ENCODE measurements at places on chromosomes 5 and 9.

GRCh38 chr9:133513214-133514100 lies 11.3 kb downstream of the MYMK start:
- no peak for DNase-seq

DNA sequence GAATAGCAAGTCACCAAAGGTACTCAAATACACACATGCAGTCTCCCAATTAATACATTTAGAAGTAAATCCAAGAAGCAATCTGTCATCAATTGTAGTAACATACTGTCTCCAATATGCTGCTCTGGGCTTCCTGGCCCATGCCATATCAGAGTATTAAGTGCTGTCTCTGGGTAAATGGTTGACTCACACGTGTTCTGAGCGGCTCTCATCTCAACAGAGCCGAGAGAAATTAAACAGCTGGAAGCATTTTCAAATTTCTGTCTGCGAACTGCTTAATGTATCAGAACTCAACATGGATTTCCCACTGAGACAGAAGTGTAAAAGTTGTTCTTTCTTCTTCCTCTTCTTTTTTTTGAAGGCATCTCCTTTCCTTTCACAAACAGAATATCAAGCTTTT lies 247.3 kb upstream of the TAS2R1 start:
- no peak for DNase-seq

DNA sequence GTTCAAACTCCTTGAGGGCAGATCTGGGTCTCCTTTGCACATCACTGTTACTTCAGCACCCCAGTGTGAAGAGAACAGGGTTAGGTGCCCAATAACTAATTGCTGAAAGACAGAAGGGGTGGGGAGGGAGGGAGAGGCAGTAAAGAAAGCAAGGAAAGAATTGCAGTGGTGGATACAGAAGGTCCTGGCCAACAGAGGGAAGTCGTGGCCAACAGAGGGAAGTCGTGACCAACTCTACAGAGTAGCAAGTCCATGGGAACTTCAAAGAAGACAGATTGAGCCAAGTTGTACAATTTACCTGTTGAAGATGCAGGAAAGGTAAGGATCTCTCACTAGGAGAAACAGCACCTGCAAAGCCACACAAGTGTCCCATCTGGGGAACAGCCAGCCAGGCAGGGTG lies 27.0 kb downstream of the CCNJL start:
- no peak for DNase-seq

GRCh38 chr5:13740471-13740870 lies 204.0 kb downstream of the DNAH5 start:
- DNase-seq: no peak

GRCh38 chr9:116641292-116642059 lies 45.6 kb upstream of the TRIM32 start:
- no peak for DNase-seq

- no peak for DNase-seq
Observed at GRCh38 chr9:78001946-78002731, 29.5 kb downstream of the GNAQ start.

- no peak for DNase-seq
Observed at GRCh38 chr9:21669701-21670100, 132.7 kb upstream of the MTAP start.

- DNase-seq: no peak
Observed at GRCh38 chr9:33468797-33469621, 4.7 kb downstream of the NOL6 start.

DNA sequence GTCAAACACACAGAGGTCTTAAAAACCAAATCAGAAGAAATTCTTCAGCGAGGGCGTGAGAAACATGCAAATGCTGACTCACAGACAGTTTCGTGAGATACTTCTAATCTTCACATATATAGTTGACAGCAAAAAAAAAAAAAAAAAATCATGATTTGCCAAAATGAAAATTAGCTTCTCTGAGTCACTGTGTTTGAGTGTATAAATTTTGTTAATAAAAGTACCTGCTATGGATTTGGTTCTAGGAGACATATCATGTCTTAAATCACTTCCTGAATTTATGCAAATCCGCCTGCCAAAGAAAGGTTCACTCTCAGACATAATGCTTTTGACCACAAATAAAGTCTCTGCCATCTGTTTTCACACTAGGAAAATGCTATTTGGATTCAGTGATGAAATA lies 114.3 kb downstream of the SLC1A3 start:
- DNase-seq: no peak

DNA sequence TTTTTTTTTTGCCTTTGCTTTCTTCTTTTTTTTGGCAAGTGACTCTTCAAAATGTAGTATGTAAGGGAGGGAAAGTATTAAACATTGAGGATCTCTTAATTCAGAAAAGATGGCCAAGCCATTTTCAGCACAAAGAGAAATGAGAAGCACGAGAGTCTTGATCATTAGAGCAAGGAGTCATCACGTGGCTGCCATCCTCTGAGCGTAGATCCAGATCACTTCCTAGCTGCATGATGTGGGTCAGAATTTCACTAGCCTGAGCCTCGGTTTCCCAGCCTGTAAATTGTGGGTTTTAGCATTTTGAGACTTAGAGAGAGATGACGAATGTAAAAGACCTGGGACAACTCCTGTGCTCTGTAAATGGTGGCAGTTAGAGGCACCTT lies 312.9 kb downstream of the ARHGEF28 start:
- no peak for DNase-seq

- DNase-seq: no peak
Observed at GRCh38 chr5:132103969-132104391, 30.4 kb downstream of the CSF2 start.

GRCh38 chr5:173451031-173451430 lies 122.8 kb upstream of the STC2 start:
- no peak for DNase-seq

DNA sequence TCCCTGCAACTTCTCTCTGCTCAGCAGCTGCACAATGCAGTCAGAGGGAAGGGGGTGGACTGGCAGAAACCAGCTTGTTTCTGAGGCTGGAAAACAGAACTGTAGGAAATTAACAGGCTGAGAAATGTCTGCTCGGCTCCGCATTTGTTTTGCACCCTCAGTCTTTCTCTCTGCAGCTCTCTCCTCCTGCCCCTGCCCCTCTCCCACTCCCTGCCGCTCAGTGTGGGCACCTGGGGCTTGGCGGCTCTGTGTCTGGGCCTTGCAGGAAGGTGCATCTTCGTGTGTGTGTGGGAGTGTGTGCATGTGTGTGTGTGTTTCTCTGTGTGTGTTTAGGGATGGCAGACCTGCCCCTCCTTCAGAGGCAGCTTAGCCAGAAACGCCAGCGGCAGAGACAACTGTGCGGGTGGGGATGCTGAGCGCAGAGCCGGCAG lies 53.0 kb downstream of the PCDH1 start:
- DNase-seq: no peak

- no peak for DNase-seq
Observed at GRCh38 chr5:6773342-6774035, 60.3 kb downstream of the TENT4A start.

DNA sequence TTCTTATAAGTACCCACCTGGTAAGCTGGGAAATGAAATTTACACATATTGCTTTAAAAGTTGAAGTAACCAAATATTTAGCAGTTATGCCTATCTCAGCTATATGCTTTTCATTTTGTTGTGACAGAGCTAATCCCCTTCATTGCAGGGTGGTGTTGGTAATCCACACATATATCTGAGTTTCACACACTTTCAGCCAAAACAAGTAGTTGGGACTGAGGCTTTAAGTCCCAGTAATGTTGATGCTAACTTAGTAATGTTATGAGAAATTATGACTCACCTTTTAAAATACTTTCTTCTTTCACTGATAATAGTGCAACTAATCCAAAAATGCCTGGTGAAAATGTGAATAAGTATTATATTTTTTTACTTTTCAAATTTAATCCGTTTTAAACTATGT lies 19.2 kb upstream of the RICTOR start:
- DNase-seq: no peak

GRCh38 chr5:27682600-27682999 lies 644.2 kb upstream of the CDH9 start:
- DNase-seq: no peak

- peak; percentile 48 for DNase-seq
Observed at GRCh38 chr9:132268725-132269352, 85.9 kb downstream of the SETX start.

DNA sequence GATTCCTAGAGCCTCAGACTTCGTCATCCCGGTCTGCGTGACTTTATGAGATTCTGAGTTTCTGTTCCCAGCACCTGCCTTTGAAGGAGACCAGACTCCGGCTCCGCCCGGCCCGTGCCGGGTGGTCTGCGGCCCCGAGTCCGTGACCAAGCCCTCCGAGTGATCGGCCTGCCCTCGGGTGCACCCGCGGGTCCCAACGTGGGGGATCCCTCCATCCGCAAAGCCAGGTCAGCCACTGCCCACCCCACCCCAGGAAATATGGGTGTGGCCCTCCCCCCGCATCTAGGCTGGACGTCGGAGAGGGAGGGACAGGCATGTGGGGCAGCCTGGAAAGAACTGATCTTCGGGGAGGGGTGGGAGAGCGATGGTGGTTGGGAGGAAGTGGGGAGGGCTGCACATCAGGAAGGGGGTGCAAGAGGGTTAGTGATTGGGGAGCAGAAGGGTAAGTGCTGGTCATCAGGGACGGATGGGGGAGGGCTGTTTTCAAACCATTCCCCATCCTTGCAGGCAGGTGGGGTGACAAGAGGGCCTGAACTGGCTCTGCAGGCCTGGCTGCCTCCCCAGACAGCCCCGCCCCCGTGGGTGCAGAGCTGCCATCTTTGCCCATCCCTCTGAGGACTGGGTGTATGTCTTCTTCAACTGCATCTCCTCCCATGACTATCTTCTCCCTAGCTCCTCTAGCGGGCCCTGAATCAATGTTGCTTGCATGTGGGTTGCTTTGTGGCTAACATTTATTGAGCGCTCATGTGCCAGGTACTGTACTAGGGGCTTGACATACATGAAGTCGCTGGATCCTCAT lies 747 bp downstream of the LRSAM1 start:
- DNase-seq: peak; percentile 16

DNA sequence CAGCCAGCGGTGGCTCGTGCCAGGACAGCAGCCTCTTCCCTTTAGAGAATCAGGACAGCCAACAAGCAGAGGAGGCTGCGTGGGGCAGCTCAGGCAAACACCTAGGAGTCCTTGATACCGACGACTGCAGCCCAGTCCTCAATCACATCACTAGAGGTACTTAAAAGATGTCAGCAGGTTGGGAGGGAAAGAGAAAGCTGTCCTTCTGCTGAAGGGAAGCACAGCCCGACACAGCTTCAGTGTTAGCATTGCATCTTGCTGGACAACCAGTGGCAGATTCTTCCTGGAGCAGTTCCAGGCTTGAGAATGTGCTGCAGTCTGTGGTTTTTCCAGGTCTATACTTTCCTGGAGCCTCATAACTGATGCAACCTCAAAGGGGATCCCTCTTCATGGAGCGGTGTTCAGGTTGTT lies 230.5 kb downstream of the SYK start:
- no peak for DNase-seq

- DNase-seq: no peak
Observed at GRCh38 chr5:143521141-143521540, 117.7 kb upstream of the NR3C1 start.

DNA sequence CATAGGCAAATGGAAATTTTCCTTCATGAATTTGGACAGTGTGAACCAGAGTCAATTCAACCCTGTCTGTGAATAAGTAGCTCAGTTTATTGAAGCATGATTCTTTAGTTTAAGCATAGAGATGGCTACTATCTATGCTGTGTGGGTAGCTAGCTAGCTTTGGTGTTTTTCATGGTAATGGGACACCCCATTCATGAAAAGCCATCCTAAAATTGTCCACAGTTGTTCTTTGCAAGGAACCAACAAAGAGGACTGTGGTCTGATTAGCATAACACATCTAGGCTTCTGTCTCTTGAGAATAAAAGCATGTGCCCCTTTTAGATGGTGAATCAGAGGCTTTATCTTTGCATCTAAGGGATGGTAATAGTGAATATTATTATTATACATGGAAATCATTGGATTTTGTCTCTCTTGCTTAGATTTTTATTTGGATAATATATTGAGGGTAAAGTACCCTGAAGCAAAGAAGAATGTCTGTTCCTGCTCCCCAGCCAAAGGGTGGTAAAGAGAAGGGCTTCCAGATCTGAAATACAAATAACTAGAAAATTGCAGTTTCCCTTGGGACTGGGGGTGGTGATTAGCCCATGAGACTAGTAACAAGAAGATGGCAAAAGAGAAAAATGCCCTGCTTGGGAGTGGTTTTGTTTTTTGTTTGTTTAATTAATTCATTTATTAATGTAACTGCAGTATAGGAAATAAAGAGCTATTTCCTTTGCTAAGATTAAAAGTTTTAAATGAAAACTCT lies 624.2 kb upstream of the ZNF608 start:
- no peak for DNase-seq

- DNase-seq: peak; percentile 51
Observed at GRCh38 chr5:73451224-73452130, 2.9 kb upstream of the FOXD1 start.

DNA sequence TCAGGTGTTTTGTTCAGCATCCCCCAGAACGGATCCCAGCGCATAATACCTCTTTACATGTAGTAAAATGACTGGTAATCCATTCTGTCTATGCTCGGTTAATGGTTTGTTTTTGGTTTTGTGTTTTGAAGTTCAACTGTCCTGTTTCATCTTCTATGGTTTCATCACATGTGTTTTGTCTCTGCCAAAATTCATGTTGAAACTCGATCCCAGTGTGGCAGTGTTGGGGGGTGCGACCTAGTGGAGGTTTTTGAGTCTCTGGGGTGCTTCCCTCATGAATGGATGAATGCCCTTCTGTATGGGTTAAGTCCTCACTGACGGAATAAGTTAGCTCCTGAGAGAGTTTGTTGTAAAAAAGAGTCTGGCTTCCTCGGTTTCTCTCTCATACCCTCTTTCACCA lies 317.4 kb downstream of the KDM4C start:
- no peak for DNase-seq

DNA sequence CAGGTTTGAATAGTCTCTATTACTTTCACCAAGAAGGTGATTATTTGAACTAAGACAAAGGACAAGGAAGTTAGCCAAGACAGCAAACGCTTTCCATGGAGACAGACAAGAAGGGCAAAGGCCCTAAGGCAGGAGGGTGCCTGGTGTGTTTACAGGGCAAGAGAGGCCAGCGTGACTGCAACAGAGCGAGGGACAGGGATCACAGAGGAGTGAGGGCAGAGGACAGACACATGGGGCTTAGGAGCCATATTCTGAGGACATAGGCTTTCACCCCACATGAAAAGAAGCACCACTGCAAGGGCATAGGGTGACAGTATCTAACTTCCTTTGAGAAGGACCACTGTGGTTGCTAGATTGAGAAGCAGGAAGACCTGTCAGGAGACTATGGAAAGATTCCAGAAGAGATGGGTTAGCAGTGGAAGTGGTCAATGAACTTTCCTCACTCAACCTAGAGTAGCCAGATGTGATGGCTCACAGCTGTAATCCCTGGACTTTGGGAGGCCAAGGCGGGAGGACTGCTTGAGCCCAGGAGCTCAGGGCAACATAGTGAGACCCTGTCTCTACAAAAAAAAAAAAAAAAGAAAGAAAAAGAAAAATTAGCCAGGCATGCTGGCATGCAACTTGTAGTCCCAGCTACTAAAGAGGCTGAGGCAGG lies 5.0 kb upstream of the HAVCR1 start:
- DNase-seq: no peak

- DNase-seq: no peak
Observed at GRCh38 chr9:136645352-136645902, 17.3 kb upstream of the EGFL7 start.

- DNase-seq: no peak
Observed at GRCh38 chr9:78118742-78119473, 87.3 kb upstream of the GNAQ start.

Data from activated T-helper 9 cell treated with anti-CD3 and anti-CD28 coated beads, Interleukin-2, amount 50 U/mL, for 16 hours (primary cell).